ENCODE measurements at places on chromosomes 7 and 10. TPM values are rescaled to one million over a fixed set of nuclear protein-coding genes. Genes with fewer than 3 reads are reported as not detected.

- no peaks in the 10 kb centered on the region for H3K36me3 ChIP-seq
- no peak overlapping the region for H3K27ac ChIP-seq
- no peaks in the 10 kb centered on the region for H3K27me3 ChIP-seq
- H3K4me1 ChIP-seq, result no peaks in the 10 kb centered on the region
Observed at GRCh38 chr7:142228537-142229104, 29.2 kb downstream of the PRSS58 start.

The ECHDC3 gene
- total RNA-seq, result 41.0 TPM

The CFAP70 gene
- total RNA-seq, result 2.8 TPM

DNA sequence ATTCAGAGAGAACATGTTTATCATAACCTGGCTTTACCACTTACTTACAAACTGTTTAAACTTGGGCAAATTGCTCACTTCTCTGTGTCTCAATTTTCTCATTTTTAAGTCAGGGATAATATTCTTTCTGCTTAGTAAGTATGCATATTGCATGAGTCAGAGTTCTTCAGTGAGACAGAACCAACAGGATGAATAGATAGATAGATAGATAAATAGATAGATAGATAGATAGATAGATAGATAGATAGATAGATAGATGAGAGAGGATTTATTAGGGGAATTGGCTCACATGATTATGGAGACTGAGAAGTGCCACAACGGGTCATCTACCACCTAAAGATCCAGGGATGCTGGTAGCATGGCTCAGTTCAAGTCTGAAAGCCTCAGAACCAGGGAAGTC lies 15.7 kb upstream of the SMIM30 start:
- DNase-seq, result no peak
- H3K4me3 ChIP-seq, result no peak overlapping the region
- H3K4me1 ChIP-seq, result no peaks in the 10 kb centered on the region
- no peaks in the 10 kb centered on the region for H3K36me3 ChIP-seq
- no peaks in the 10 kb centered on the region for H3K27me3 ChIP-seq
- no peak overlapping the region for H3K27ac ChIP-seq

- peak overlapping the region; percentile 77 for H3K4me3 ChIP-seq
- DNase-seq, result peak; percentile 94
- no peaks in the 10 kb centered on the region for H3K27me3 ChIP-seq
- H3K36me3 ChIP-seq, result no peaks in the 10 kb centered on the region
Observed at GRCh38 chr10:128150045-128150493, 23.8 kb upstream of the MKI67 start.
